ENCODE measurements at places on chromosomes 2 and 18.

- peak; percentile 99 for DNase-seq
Measured at GRCh38 chr2:218269900-218270720, at the start of the genes AAMP and PNKD. Gene AAMP (minus strand): TSS chr2:218270137. CDS start chr2:218270086, 51 bp downstream. Gene PNKD (plus strand): TSS chr2:218270519. CDS start chr2:218270536, 17 bp downstream.

GRCh38 chr2:73896362-73897239 is 3.8 kb downstream of the ACTG2 start:
- DNase-seq = peak; percentile 68

GRCh38 chr2:231124838-231125568 is at the start of gene HTR2B:
Gene HTR2B (minus strand): TSS chr2:231125042. CDS start chr2:231123764, 1,278 bp downstream.
- DNase-seq = peak; percentile 54

DNA sequence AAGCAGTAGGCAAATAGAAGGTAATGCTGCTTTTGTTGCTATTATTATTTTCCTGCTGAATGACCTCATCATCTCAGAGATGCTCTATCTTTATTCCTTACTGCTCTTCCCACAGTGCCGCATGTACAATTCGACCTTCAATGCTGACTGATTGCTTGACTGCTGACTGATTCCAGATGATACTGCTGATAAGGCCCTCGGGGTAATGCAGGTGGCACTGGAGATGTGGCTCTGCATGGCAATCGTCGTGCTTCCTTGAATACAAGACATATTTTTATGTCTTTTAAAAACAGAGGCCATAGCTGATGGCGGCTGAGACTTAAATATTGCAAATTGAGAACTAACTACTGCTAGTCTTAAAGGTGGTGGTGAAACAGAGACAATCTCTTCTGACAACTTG is 146.6 kb downstream of the LOXHD1 start:
- DNase-seq = no peak

DNA sequence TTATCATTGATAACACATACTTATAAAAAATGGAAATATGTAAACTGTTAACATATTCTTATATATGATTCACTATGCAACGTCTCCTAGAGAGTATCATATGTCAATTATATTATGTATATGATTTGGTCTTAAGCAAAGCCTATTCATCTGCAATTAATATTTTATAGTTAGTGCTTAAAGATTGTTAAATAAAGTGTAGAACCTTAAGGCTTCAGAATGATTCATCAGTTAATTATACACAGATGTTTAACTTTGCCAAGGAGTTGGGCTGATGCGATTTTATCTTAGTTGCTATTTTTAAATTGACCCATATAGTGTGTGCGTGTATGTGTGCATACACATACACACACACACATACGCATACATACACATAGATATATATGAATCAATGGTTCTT is 323.1 kb downstream of the RBM43 start:
- no peak for DNase-seq

DNA sequence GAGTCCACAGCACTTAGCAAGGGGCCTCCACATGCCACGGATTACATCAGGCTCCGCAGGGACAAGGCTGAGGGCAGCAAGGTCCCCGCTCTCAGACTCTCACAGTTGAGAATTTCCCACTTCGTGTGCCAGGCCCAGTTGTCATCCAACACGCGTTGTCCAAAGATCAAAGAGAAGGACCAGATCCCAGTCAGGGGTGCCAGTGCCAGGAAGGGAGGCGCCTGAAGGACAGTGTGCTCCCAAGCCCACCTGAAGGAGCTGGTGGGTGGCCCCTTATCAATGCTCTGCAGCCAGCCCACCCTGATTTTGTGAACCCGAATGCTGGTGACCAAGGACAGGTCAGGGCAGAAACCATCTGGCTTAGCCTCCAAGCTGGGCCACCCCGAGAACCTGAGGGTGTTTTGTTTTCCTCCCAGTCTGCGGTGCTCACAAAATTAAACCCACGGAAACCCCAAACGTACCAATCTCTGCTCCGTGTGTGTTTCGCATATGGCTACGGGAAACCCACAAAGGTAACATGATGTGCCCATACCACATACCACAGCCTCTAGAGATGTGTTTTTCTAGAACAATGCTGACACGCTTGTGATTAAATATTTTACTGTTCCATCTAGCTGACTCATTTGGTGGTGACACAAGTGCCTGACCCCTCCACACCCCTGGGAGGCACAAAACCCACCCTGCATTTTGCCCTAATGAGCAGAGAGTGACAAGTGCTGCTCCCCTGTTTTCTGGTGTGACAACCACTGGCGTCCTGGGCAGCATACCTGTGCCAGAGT is 24.5 kb downstream of the CRACDL start:
- no peak for DNase-seq

- peak; percentile 98 for DNase-seq
Measured at GRCh38 chr2:172253190-172254052, 150.7 kb upstream of the DLX2 start.

GRCh38 chr2:118254116-118254515 is 165.8 kb downstream of the INSIG2 start:
- DNase-seq = no peak

GRCh38 chr2:11699686-11700670 is 30.0 kb upstream of the NTSR2 start:
- DNase-seq = no peak

DNA sequence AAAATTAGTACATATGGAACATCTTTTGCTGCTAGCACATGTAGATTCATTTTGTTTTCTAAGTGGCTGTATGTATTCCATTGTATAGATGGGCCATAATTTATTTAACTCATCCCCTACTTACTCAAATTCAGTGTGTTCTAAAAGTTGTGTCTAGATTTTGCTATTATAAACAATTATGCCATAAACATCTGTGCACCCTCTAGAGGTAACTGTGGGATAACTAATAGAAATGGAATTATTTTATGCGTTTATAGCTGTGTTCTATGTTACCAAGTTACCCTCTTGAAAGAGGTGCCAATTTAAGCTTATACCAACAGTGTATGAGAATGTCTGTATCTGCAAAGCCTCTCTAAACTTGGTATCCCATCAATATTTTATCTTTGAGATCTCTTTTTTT is 100.4 kb downstream of the MMADHC start:
- no peak for DNase-seq
